ENCODE measurements at places on chromosomes 11 and 22. TPM values are rescaled to one million over a fixed set of nuclear protein-coding genes. Genes with fewer than 3 reads are reported as not detected.

Gene DDTL
- 7.3 TPM for polyA plus RNA-seq

Gene FOLR1
- polyA plus RNA-seq: 47.4 TPM

Gene NECTIN1
- polyA plus RNA-seq: 24.1 TPM

Gene MAP6
- polyA plus RNA-seq: 9.1 TPM

Gene NELL1
- 2.3 TPM for polyA plus RNA-seq

- DNase-seq: no peak
Measured at GRCh38 chr11:280706-281485, 2.7 kb downstream of the NLRP6 start.

DNA sequence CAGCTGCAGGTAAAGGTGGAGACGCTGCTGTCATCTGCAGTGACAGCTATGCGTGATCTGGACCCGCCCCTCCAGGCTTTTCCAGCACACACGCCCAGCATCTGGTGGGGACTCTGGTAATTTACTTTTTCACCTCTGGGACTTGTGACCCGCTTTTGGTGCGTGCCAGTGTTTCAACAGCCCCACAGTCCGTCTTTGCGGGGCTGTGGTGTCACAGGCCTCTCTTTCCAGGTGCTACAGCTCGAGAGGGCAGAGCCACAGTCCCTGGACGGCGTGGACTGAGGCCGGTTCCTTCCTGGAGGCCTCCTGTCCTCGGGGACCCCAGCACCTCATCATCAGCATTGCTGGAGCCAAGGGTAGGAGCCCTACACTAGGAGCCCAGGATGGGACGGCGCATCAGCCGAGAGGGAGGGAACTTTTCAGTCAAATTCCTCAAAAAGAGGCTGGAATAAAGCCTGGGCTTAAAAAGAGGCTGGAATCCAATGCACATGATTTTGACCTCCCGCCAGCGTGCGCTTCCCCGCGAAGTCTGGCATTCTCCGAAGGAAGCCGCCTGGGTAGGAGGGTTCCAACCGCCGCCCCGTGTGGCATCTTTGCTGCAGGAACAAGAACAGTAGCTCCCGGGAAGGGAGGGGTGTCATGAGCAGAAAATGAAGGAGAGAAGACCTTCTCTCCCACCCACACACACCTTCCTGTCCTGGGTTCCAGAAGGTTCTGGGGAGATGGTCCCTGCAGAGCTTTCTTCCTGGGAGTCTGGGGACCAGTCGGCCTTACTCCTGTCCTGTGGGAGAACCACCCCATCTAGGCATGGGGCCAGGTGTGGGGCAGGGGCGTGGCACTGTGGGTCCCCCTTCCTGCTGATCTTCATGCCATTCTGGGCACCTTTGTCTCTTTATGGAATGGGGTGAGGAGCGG lies 25.7 kb upstream of the KRTAP5-7 start:
- DNase-seq: no peak

GRCh38 chr11:104899226-104899625 lies 966 bp upstream of the CASP12 start:
- DNase-seq: no peak

GRCh38 chr11:2584812-2585565 lies 114.8 kb downstream of the KCNQ1OT1 start:
- DNase-seq: no peak

DNA sequence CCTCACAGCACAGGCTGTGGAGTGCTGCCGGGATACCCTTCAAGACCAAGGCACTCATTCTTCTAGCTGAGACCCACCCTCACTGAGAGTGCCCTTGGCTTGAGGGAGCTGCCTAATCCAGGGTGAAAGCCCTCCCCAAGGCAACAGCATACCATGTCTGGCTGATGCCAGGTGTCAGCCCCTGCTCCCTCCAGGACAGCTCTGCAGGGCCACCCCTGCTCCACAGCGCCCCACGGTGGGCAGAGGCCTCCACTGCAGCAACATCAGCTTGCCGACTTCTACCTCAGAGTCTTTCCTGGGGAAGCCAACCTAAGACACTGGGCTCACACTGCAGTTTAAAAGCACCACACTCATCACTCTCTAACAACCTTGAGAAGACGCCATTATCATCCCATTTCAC lies 29.0 kb downstream of the TTLL1 start:
- no peak for DNase-seq

GRCh38 chr11:88515002-88515401 lies 177.5 kb upstream of the CTSC start:
- DNase-seq: no peak

GRCh38 chr11:12827929-12828812 lies 153.9 kb downstream of the TEAD1 start:
- no peak for DNase-seq

DNA sequence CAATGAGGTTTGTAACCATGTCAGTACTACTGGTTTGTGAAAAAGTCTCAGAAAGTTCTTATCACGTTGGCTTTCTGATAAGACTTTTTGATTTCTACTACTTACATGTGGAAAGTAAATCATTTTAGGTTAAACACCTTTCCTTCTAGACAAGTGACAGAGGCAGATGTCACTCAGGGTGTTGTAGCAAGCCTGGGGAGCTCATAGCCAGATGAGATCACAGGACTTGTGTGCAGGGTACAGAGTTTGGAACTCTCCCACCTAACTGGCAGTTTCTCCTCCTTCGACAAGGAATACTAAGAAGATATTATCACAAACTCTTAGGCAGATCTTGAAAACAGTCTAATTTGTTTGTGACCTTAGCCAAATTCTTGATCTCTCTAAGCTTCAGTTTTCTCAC lies 49.4 kb upstream of the PICALM start:
- DNase-seq: no peak

GRCh38 chr11:15327786-15328231 lies 213.1 kb downstream of the INSC start:
- DNase-seq: peak; percentile 45

GRCh38 chr11:73233692-73234470 lies 15.8 kb downstream of the P2RY2 start:
- DNase-seq: no peak
